ENCODE measurements at places on chromosomes 13 and 19.

DNA sequence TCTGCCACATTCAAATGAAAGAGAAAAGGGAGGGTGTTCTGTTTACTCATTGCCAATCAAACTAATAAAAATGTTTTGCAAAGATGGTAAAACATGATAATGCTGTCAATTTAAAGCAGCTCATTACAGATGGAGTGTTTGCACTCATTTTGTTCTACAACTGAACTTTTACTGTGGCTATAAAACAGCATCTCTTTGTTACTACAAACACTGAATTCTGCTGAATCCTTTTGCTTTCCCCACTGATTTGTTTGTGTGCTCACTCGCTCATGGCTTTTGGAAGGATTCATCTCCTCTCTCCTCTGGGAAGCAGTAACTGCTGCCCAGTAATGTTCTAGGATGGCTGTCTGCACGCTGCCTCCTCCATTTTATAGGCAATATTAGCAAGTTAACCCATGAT, 434.5 kb downstream of the PCDH9 start:
- DNase-seq, result no peak

GRCh38 chr13:85974608-85975366, 175.6 kb upstream of the SLITRK6 start:
- DNase-seq, result no peak

DNA sequence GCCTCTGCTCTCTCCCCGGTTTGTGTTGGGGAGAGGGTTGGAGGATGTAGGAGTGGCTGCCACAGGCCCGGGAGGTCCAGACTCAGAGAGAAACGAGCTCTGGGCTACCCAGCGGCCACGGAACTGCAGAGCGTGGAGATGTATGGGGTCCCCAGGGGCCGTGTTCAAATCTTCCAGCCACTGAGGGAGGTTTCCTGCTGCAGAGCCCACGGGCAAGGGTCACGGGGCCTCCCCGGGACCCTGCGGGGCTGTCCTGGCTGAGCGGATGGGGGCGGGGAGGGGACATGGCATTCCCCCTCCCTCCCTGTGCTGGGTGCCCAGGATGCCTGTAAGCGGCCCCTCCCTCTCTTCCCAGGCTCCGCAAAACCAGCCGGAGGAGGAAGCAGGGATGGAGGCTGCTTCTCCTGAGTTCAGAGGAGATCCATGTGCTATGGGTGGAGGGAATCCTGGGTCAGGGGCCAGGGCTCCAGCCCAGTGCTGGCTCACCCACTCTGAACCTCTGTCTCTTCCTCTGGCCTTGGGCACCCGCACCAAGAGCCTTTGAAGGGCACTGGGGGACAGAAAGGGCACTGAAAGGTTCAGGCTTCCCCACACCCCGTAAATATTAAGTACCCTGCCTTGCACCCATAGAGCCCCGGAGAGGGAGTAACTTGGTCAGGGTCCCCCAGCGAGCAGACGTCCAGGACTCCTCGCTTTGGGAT, 22.6 kb downstream of the SMIM24 start:
- DNase-seq, result no peak

GRCh38 chr19:45161738-45162607, 1.2 kb upstream of the NKPD1 start:
- no peak for DNase-seq

DNA sequence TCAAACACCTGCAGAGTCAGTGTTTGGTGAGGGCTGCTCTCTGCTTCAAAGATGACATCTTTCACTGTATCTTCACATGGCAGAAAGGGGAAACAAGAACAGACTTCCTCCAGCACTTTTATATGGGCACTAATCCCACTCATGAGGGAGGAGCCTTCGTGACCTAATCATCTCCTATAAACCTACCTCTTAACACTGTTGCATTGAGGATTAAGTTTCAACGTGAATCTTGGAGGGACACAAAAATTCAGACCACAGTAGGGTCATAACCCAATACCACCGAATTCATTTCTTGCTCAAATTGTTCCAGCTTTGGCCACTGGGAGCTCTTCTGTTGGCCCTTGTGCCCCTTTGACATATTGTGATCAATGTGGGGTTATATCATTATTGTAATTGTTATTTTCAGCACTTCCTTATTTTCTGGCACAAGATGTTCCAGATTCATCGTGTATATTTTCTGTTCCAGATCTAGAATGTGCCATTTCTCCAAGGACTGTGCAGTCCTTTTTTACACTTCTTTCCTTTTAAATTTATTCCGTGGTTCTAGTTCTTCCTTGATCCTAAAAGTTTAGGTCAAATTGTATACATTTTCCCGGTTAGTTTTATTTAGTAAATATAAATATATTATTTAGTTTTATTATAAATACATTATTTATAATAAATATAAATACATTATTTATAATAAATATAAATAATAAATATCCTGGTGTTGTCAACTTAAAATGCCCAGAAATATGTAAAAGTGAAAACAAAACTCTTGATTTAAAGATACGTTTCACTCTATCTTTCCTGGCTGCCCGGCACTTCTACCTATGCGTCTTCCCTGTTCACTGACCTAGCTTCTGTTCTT, 35.5 kb upstream of the IGFL4 start:
- DNase-seq, result no peak

GRCh38 chr13:97255515-97256021, 33.4 kb downstream of the MBNL2 start:
- DNase-seq, result no peak

GRCh38 chr19:49019242-49019932, 2.5 kb upstream of the LHB start:
- peak; percentile 71 for DNase-seq

- no peak for DNase-seq
Observed at GRCh38 chr13:112333756-112334543, 42.2 kb upstream of the SPACA7 start.

DNA sequence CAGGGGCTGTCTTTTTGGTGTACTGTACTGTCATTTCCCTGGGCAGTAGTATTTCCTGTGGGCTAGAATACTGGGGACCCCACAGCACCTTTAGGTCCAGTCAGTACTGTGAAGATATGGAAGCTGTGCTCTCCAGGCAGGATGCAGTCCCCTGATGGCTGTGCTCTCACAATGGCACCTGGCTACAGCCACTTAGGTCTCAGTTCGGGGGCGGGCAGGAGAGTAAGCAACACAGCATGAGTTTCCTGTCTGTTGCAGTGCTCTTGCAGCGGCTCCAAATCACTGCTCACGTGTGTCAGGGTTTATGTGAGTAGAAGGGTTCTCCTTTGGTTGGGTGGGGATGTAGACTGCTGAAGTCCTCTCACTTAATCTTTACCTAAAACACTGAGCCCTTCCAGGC, 810.4 kb downstream of the DACH1 start:
- no peak for DNase-seq

GRCh38 chr19:9871626-9872338, 36.7 kb downstream of the PIN1 start:
- no peak for DNase-seq

DNA sequence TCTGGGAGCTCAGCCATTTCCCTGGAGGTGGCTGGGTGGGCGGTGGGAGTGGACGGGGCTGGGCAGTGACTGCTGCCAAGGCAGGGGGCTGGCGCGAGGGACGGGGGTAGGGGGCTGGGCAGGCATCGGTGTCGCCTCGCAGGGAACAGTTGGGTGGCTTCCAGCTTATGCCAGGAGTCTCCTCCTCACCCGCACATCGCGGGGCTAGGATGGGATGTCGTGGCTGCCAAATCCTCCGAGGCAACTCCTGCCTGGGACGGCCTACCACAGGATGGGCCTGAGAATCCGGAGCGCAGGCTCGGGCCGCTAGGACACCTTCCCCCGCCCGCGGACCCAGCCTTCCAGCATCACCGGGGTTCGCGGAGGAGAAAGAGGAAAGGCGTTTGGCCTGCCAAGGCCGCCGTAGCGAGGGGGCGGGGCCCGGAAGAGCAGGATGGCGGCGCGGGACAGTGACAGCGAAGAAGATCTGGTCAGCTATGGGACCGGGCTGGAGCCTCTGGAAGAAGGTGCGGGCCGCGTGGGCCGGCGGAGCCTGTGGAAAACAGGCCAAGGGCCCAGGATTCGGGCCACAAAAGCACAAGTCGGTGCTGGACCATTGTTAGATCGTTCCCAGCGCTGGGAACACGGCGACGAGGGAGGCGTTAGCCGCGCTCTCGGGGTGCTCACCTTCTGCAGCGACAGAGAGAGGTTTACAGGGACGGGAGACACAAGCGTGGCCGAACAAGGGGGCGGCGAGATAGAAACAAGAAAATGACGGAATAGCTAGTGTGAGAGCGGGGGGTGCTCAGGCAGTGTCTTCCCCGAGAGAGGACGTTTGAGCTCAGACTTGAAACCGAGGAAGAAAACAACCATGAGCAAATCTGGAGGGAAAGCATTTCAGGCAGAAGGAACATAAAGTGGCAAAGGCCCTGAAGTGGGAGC, at the start of gene GPATCH1:
TSS of gene GPATCH1 (plus strand) at position 421 of the 921 bp plus-strand sequence. CDS start at position 434, 13 bp downstream.
- peak; percentile 87 for DNase-seq

- no peak for DNase-seq
Observed at GRCh38 chr19:38812009-38812840, 520 bp downstream of the LGALS4 start.

- no peak for DNase-seq
Observed at GRCh38 chr13:108551674-108552073, 77.7 kb upstream of the MYO16 start.

DNA sequence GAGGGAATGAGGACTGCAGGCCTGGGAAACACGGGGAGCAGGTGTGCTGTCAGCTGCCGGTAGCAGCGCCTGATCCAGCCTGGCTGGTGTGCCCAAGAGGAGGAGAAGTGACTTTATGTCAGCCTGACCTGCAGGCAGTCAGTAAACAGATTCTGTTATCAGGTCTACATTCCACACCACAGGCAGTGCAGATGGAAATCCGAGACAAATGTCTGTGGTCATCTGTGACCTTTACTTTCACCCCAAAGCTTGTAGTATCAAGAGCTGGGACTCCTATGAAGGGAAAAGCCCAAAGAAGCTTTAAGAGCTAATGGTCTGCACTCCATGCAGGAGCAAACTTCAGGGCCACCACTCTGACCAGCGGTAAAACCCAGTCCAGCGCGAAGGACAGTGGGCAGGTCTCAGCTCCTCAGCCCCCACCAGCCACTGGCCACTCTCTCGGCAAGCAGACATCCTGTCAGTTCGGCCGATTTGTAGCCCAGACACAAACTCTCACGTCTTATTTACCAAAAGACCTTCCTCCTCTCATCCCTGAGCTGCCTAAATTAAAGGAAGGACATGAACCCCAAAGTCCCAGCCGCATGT, 7.7 kb downstream of the EPS15L1 start:
- DNase-seq, result no peak

DNA sequence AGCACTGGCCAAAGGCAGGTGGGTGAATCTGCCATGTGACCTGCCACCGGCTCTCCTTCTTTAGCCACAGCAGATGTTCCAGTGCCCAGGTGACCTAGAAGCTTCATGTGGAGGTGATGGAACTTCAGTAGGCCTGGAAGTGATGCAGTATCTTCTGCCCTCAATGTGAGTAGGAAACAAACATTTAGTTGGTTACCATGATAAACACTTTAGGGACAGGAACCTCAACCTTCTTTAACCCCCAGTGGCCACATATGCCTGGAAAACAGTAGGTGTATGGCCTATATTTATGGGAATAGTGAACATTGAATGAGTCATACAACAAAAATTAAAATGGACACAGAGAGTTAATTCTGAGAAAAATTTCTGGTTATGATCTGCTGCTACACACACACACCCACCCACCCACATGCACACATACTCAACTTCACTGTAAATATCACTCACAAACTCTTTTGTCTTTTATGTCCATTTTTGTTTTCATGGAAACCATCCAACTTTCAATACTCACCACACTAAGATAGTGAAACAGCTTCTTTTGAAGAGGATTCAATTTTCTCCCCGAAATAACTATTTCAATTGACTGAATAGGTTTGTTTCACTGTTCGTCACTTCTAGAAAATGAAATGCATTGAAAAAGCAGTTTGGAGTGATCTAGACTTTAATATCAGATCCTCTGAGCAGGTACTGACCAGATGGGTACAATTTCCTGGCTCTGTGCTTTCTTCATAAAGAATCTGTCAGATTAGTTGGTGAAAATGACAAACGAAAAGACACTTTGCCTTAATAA, 97.3 kb downstream of the STARD13 start:
- DNase-seq, result no peak

GRCh38 chr13:82480415-82480814, 1401.9 kb downstream of the SLITRK1 start:
- DNase-seq, result no peak

- no peak for DNase-seq
Observed at GRCh38 chr13:58547419-58547818, 915.9 kb downstream of the PCDH17 start.

DNA sequence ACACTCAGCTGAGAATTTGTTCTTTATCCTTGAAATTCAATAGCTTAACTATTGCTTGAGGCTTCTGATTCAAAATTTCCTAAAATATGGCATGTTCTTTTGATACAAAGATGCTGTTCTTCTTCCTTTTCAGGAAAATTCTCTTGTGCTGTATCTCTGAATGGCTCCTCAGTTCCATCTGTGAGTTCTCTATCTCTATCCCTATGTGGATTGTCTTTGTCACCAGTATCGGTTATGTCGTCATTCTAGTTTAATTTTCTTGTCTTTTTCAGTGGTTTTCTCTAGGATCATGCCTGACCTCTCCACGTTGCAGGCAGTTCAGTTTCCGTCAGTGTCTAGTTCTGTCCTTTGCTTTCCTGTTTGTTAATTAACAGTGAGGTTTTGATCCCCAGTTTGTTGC, 104.6 kb upstream of the GJB6 start:
- no peak for DNase-seq

DNA sequence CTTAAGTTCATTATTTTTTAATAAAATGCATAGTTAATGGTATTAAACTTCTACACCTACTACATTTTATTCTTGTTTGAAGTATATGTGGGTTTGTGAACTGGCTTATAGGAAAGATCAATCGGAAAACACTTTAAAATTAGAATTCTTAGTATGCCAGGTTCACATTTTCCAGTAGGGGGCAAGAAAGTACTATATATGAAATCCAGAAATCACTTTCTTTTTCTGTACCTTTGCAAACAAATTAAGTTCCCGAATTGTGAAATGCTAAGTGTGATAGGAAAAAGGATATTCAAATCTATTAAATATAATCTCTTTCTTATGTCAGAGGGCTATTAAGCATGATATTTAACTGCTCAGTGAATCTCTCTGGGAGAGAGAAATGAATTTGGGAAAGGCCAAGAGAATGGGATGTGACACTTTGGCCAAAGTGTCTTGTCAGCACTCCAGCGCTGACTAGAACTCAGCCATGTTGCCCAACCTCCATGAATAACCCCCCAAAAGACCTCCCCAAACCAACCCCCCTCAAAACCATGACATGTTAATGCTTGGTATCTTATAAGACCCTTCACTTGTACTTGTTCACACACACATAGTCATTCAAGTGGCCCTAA, 122.6 kb upstream of the SLC10A2 start:
- no peak for DNase-seq

GRCh38 chr13:26721251-26722121, 39.1 kb downstream of the GPR12 start:
- DNase-seq, result peak; percentile 27

- no peak for DNase-seq
Observed at GRCh38 chr13:75803164-75803611, 167.1 kb downstream of the LMO7 start.

GRCh38 chr19:17075864-17076542, 426 bp downstream of the MYO9B start:
- no peak for DNase-seq

GRCh38 chr13:100178309-100178708, 89.4 kb downstream of the PCCA start:
- no peak for DNase-seq

GRCh38 chr13:75555836-75556235, 6.2 kb downstream of the UCHL3 start:
- DNase-seq, result no peak

- DNase-seq, result no peak
Observed at GRCh38 chr13:80345771-80346510, 5.0 kb upstream of the SPRY2 start.
